Urinary bladder (tissue), 4 donors: ENCODE measurements at places on chromosomes 1 and 21.

DNA sequence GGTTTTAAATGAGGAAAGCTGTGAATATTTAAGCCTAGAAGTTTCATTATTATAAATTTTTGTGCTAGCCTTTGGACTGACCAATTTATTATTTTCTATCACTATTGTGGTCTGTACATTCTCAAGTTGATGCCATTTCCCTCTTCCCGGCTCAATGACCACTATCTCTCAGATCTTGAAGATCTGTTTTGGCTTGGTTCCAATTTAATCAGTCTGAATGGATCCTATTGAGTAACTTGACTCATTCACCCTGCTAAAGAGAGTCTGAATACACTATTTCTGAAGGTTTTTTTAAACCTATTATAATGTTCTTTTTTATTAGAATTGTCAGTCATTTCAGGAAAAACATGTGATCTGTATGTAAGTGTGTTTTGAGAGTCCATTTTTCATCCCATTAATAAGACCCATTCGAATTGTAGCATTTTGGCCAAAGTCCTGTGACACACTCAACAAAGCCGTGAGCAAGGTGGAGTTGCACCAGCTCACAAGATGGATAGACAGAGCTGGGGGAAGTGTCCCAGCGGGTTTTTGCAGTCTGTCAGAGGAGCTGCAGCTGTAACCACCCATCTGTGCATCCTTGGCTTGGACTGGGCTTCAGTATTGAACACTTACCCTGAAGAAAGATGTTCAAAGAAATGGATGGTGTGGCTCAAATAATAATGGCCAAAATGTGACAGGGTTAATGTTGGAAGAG, 145.6 kb downstream of the NFIA start:
- DNase-seq: no peak

DNA sequence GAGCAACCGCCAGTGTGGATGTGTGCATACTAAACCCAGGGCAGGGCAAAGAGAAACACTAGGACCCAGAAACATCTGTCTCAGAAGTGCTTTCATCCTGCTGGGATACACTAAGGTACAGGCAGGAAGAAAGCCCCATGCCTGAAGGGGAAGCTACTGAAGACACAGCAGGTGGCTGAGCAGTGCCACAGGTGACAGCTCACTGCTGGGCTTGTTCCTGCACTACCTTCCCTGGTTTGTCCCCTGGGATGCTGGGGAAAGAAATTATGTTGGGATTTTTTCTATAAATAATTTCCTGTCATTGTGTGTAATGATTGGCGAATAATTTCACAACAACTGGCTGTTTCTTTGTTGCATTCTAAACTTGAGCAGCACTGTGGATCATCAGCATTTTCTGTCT, 245.3 kb upstream of the RAB4A start:
- DNase-seq: no peak

- no peak for DNase-seq
Measured at GRCh38 chr1:31705080-31705866, 1.5 kb upstream of the COL16A1 start.

DNA sequence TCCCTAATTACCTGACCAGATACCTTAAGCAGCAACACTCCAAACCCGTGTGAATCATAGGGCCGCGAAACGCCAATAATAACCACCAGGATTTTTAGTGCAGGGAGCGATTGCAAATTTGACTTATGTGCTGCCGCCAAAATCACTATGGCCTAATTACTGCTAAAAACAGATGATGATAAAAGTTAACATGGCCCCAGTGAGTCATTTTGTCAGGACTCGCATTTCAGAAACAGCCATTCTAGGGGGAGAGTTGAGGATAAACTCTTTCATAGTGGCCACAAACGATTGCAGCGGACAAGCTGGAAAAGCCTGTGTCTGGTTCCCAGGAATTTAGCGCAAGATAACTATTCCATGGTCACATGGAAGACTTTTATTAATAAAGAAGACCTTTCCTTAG, 103.4 kb downstream of the HLX start:
- DNase-seq: no peak

GRCh38 chr1:8378178-8378577, 60.3 kb downstream of the SLC45A1 start:
- no peak for DNase-seq
